ENCODE measurements at places on chromosomes 2 and 18. TPM values are rescaled to one million over a fixed set of nuclear protein-coding genes. Genes with fewer than 3 reads are reported as not detected.

DNA sequence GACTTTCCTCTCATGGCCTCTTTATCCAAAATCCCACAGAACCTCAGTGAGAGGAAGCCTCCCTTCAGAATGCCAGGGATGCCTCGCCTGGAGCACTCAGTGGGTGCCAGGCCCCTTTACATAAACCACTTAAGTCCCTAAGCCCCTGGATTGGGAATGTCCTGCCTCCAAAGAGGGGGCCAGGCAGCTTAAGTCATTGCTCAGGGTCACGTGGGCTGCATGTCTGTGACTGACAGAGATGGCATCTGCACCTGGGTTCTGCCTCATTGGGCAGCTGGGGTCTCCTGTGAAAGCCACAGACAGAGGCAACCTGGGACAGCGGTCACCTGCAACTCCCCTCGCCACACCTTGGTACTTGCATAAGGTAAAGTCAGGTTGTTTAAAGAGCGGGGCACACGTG, 93.5 kb downstream of the MYT1L start:
- H3K4me1 ChIP-seq: no peaks in the 10 kb centered on the region
- H3K4me3 ChIP-seq: no peak overlapping the region
- H3K27ac ChIP-seq: no peak overlapping the region
- no peaks in the 10 kb centered on the region for H3K36me3 ChIP-seq
- no peaks in the 10 kb centered on the region for H3K27me3 ChIP-seq

DNA sequence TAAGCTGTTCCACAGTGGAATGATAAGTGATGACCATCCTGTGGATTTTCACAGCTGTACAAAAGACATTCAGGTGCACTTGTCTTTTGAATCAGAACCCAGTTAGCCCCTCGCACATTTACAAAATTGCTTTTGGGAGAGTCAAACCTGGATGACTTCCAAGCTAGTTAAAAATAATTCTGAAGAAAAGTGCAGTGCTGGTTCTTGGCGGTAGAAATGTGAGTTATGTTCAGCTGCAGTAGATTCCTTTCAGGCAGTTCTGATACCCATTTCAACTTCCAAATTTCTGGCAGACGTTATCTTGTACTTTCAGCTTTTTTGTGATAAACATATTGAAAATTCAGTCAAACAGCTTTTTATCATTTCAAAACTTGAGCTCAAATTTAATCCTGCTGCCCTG, 324.7 kb downstream of the NRXN1 start:
- H3K27me3 ChIP-seq: no peaks in the 10 kb centered on the region
- no peak overlapping the region for H3K4me3 ChIP-seq
- H3K4me1 ChIP-seq: no peaks in the 10 kb centered on the region
- no peak overlapping the region for H3K27ac ChIP-seq
- no peak for DNase-seq

DNA sequence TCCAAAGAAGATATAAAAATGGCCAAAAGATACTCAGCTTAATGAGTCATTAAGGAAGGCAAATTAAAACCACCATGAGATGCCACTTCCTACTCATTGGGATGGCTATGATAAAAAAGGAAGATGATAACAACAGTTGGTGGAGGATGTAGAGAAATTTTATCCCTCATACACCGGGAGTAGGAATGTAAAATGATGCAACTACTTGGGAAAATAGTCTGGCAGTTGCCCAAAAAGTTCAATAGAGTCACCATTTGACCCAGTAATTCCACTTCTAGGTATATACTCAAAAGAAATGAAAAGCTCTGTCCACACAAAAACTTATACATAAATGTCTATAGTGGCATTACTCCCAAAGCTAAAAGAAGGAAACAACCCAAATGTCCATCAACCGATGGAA, 10.1 kb upstream of the SULT1C2 start:
- H3K36me3 ChIP-seq: no peaks in the 10 kb centered on the region
- H3K4me1 ChIP-seq: no peaks in the 10 kb centered on the region
- H3K4me3 ChIP-seq: no peak overlapping the region
- no peak overlapping the region for H3K27ac ChIP-seq
- peaks cover 8% of the 10 kb centered on the region for H3K27me3 ChIP-seq

The ZSCAN30 gene
- 49.6 TPM for total RNA-seq
